ENCODE measurements at places on chromosomes 2 and 18. TPM values are rescaled to one million over a fixed set of nuclear protein-coding genes. Genes with fewer than 3 reads are reported as not detected.

DNA sequence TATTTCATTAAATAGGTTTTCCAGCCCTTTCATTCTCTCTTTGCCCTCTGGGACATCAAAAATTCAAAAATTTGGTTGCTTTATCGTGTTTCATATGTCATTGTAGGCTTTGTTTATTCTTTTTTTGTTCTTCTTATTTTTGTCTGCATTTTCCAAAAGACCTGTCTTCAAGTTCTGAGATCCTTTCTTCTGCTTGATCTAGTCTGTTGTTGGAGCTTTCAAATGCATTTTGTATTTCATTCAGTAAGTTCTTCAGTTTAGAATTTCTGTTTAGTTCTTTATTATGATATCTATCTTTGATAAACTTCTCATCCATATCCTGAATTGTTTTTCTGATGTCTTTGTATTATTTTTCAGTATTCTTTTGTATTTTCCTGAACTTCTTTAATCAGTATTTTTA lies 123.6 kb downstream of the XRCC5 start:
- H3K27me3 ChIP-seq, result no peaks in the 10 kb centered on the region
- H3K4me3 ChIP-seq, result no peak overlapping the region
- no peaks in the 10 kb centered on the region for H3K4me1 ChIP-seq
- no peaks in the 10 kb centered on the region for H3K36me3 ChIP-seq
- DNase-seq, result no peak

DNA sequence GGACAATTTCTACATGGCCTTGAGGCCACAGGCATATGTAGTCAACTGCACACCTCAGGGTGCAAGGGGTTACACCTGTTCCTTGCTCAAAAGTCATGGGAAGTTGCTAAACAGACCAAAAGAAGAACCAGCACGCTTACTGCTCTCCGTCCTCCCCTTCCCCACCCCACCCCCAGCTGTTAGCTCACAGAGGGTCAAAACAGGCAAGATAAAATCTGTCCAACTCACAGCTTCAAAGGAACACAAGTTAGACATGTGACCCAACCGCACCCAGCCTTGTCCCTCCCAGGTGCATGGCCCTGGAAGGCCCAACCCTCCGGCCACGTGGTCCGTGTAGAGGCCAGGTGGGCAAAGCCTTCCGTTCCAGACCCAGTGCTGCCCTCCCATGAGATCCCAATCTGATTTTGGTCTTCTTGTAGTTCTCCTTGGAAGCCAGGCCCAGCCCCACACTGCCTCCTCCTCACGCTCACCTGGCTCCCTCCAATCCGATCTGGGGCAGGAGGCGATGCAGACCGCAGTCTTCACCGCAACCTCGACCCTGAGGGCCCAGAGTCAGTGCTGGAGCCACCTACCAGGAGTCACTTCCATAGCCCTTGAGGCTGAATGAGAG lies 14.5 kb upstream of the ASPRV1 start:
- no peak overlapping the region for H3K27ac ChIP-seq
- no peaks in the 10 kb centered on the region for H3K27me3 ChIP-seq
- no peaks in the 10 kb centered on the region for H3K36me3 ChIP-seq
- H3K4me3 ChIP-seq, result no peak overlapping the region
- no peaks in the 10 kb centered on the region for H3K4me1 ChIP-seq

INSIG2 gene
- total RNA-seq, result 22.8 TPM

CGREF1 gene
- total RNA-seq, result 8.5 TPM

- H3K27me3 ChIP-seq, result no peaks in the 10 kb centered on the region
- no peak overlapping the region for H3K27ac ChIP-seq
- H3K4me3 ChIP-seq, result no peak overlapping the region
- DNase-seq, result no peak
- no peaks in the 10 kb centered on the region for H3K36me3 ChIP-seq
- H3K4me1 ChIP-seq, result no peaks in the 10 kb centered on the region
Measured at GRCh38 chr18:7173216-7173615, 55.6 kb upstream of the LAMA1 start.

UGT1A4 gene
- 0.34 TPM for total RNA-seq

DNA sequence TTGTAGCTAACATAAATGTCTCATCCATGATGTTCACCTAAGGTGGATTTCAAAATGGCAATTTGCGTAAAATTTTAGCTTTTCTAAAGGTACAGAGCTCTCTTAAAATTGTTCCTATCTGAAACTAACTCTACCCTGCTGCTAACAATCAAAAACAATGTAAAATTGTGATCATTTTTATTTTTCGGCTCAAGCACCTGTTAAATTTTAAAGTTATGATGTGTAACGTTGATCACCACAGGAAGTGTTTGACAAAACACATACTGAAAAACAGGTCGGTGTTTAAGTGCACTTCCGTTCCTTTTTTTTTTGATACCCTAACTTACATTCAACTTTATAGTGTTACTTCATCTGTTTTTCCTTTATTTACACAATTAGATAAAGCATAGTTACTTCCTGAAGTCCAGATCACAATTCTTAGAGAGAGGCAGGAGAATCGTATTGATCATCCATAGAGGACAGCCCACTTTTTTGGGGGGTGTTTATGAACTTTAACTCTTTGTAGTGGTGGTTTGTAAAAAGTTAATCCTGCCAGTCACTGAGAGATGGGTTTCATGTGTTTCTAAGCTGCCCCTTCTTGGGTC lies 6.0 kb upstream of the NCK2 start:
- no peak for DNase-seq
- H3K36me3 ChIP-seq, result no peaks in the 10 kb centered on the region

SLC5A7 gene
- total RNA-seq, result not detected

DNA sequence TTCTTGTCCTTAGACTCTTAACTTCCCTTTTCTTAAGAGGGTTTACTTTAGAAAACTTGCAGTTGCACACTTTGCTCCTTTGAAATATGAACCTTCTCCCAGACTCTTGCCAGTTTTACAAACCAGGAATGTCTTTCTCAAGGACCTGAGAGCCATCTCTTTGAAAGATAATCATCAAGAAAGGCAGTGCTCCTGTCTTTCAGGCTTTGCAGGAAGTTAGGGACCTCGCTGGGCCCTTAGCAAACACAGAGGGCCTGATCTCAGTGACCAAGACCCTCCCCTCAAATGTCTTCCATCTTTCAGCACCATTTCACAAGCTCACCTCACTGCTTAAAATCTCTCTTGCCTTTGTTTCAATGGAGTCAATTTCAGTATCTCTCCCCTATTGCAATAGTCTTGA lies 32.0 kb upstream of the NYAP2 start:
- H3K4me1 ChIP-seq, result no peaks in the 10 kb centered on the region
- no peaks in the 10 kb centered on the region for H3K36me3 ChIP-seq
- H3K4me3 ChIP-seq, result no peak overlapping the region
- DNase-seq, result no peak

- H3K4me1 ChIP-seq, result peaks cover 57% of the 10 kb centered on the region
- H3K27ac ChIP-seq, result peak overlapping the region; percentile 89
- DNase-seq, result peak; percentile 96
- no peaks in the 10 kb centered on the region for H3K36me3 ChIP-seq
Measured at GRCh38 chr2:85813982-85814801, 60.4 kb downstream of the ATOH8 start.

RNF144A gene
- total RNA-seq, result 12.0 TPM

LYPD1 gene
- total RNA-seq, result 0.93 TPM

- peak; percentile 97 for DNase-seq
- H3K36me3 ChIP-seq, result no peaks in the 10 kb centered on the region
- peak overlapping the region; percentile 83 for H3K27ac ChIP-seq
Measured at GRCh38 chr2:28683100-28683706, 68.4 kb upstream of the PPP1CB start.

CCBE1 gene
- 0.92 TPM for total RNA-seq
